ENCODE measurements at places on chromosomes 3 and 15.

DNA sequence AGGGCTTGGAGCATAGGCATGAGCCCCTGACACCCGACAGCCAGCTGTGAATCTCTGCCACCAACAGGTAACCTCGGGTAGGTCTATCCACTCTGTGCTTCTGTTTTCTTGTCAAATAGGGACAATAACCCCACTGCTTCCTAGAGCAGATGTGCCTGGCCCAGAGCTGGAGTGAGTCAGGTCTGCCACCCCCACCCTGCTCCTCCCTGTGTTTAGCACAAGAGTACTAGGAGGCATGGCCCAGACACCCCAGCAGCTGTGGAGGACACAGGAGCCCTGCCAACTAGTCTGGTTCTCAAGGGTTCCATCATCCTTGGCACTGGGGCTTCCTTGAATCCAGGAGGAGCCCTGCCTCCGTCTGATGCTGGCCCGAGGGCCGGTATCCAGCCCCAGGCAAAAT, 33.7 kb upstream of the TMEM115 start:
- DNase-seq: no peak

DNA sequence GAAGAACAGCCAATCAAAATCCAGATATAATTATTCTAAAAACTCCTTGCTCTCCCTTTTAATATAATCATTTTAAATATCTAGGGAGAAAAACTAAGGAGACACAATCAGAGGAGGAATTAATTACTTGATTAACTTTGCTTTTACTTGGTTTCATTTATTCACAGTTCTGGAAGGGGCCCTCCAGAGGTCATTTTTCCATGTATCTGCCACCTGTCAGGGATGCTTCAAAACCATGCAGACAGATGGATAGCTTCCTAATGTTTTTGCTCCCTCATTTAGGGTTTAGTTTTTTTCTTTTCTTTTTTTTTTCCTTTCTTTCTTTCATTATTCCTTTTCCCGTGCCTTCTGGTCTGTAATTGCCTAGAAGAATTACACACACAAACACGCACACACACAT, 438.1 kb upstream of the ARPP21 start:
- no peak for DNase-seq

GRCh38 chr3:16257309-16257708, 7.4 kb downstream of the DPH3 start:
- DNase-seq: no peak

- no peak for DNase-seq
These were observed 43.1 kb downstream of the XXYLT1 start for GRCh38 chr3:195227871-195228270.

- DNase-seq: no peak
These were observed 1.3 kb downstream of the CAV3 start for GRCh38 chr3:8734908-8735307.

DNA sequence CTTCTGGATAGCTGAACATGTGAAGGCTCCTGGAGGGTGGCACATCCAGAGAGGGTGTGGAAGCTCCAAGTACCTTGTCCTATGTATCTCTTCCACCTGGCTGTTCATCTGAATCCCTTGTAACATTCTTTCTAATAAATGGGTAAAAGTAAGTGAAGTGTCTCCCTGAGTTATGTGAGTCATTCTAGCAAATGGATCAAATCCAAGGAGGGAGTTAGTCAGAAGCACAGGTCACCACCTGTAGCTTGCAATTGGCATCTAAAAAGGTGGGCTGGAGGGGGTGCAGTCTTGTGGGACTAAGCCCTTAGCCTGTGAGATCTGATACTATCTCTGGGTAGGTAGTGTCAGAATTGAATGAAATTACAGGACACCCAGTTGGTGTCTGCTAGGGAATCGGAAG, 71.0 kb downstream of the WWTR1 start:
- DNase-seq: no peak

Measured in activated T-cell treated with anti-CD3 and anti-CD28 coated beads for 24 hours (primary cell).